PC-9 (cell line): ENCODE measurements at places on chromosomes 1 and 21. TPM values are rescaled to one million over a fixed set of nuclear protein-coding genes. Genes with fewer than 3 reads are reported as not detected.

GRCh38 chr1:117826540-117827078 is 102.8 kb downstream of the GDAP2 start:
- H3K4me3 ChIP-seq: no peak overlapping the region
- peak; percentile 47 for DNase-seq
- no peaks in the 10 kb centered on the region for H3K36me3 ChIP-seq
- peak overlapping the region; percentile 60 for H3K27ac ChIP-seq

GRCh38 chr21:33402001-33402979 is 923 bp upstream of the IFNGR2 start:
- no peak overlapping the region for H3K27ac ChIP-seq
- no peak for DNase-seq
- no peaks in the 10 kb centered on the region for H3K27me3 ChIP-seq
- peaks cover 8% of the 10 kb centered on the region; the same call in 1 of the 2 replicates for H3K4me1 ChIP-seq

- H3K27ac ChIP-seq: no peak overlapping the region
- peaks cover 7% of the 10 kb centered on the region; the same call in 1 of the 2 replicates for H3K27me3 ChIP-seq
- no peaks in the 10 kb centered on the region for H3K4me1 ChIP-seq
- H3K36me3 ChIP-seq: no peaks in the 10 kb centered on the region
These were observed 65.1 kb downstream of the MSH4 start for GRCh38 chr1:75861831-75862230.

- peaks cover 5% of the 10 kb centered on the region for H3K36me3 ChIP-seq
- H3K4me1 ChIP-seq: peaks cover 15% of the 10 kb centered on the region
- H3K27me3 ChIP-seq: no peaks in the 10 kb centered on the region
- H3K27ac ChIP-seq: peak overlapping the region; percentile 43
- H3K4me3 ChIP-seq: no peak overlapping the region
- DNase-seq: peak; percentile 48
These were observed 41.2 kb downstream of the ENAH start for GRCh38 chr1:225611537-225612223.

GRCh38 chr1:19949016-19949415 is 25.6 kb upstream of the PLA2G2E start:
- no peaks in the 10 kb centered on the region for H3K27me3 ChIP-seq
- H3K36me3 ChIP-seq: no peaks in the 10 kb centered on the region
- peak overlapping the region; percentile 49 for H3K27ac ChIP-seq
- peak; percentile 89 for DNase-seq

DNA sequence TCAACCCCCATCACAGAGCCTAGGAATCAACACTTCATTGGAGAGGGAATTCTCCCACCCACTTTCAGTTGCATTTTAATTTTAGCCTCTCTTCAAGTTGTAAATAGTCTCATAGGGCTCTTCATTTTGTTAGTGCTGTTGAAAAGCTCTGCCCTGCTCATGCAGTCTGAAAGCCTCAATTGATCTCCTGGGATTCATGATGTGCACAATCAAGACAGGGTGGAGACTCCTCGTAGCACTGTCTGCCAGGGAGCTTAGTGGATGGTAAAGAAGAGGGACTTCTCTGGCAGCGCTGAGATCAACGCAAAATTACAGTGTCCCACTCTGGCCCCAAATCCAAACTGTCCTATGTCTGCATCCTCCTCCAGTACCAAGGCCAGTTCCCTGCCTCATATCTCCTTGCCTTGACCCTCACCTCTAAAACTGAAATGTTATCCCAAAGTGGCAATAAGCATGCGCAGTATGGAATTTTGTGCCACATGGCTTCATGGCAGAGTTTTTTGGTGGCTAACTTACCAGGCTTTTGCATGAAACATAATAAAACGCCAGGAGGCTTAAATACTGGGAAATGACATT is 282.2 kb downstream of the CACNA1E start:
- H3K27me3 ChIP-seq: 0 out of 2 replicates have a peak, but pooled peaks cover 7% of the 10 kb centered on the region
- no peak overlapping the region for H3K4me3 ChIP-seq
- H3K4me1 ChIP-seq: no peaks in the 10 kb centered on the region

DNA sequence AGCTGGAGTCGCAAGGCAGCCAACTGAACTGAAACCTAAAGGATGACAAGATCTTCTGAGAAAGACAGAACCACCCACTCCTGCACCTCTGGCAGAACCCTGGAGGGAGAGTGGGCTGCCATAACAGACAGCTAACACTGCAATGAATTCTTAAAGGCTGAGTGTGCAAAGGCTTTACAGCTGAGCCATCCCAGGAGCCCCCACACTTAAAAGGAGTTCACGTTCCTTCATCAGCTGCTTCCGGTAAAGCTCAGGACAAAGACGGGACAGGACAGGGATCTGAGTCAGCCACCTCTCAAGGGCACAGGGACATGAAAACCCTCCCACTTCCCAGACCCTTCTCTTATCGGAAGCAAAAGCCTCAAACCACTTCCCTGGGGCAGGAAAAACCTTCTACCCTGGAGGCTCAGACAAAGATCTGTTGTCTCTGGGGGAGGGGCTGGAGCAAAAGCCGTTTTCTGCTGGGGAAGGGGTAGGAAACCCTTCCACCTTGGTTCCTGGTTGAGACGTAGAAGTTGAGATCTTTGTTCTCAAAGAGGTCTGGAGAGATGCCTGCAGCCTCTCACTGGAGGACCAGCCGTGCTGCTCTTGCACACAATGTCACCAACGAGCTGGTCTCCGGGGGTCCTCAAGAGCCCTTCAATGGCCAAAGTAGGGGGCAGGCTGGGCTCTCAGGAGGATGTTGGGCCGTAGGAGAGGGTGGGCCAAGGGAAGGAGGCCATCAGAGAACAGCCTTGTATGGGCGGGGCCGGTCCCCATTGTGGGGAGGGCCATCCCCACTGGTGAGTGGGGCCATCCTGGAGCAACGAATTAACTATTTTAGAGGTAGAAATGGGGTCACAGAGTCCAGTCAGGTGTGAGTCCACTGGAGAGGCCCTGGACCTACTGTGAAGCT is 452.4 kb downstream of the PTPRU start:
- DNase-seq: no peak
- no peak overlapping the region for H3K27ac ChIP-seq
- no peak overlapping the region for H3K4me3 ChIP-seq
- H3K36me3 ChIP-seq: no peaks in the 10 kb centered on the region
- H3K27me3 ChIP-seq: no peaks in the 10 kb centered on the region

DNA sequence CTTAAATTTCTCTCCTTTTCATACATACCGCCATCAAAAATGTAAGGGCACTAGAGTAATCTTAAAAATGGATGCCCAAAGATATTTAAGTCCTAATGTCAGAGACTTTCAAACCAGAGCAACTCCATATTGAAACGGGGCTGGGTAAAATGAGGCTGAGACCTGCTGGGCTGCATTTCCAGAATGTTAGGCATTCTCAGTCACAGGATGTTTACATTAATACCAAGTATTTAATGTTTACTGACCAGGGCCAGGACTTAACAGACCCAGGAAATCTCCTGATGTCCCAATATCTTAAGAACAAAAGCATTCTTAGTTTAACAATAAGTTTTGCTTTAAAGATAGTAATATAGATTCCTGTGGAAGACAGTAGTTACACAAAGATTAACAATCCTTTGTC is 563.9 kb upstream of the BEND5 start:
- no peak overlapping the region for H3K4me3 ChIP-seq
- no peaks in the 10 kb centered on the region for H3K36me3 ChIP-seq
- peaks cover 8% of the 10 kb centered on the region; the same call in 1 of the 2 replicates for H3K4me1 ChIP-seq
- no peak overlapping the region for H3K27ac ChIP-seq

The PRRX1 gene
- not detected in 2 replicates for total RNA-seq

The FCRLB gene
- total RNA-seq: 1.0 and 1.5 TPM in 2 replicates

The EVA1C gene
- 3.0 and 3.1 TPM in 2 replicates for total RNA-seq

The KCNA2 gene
- total RNA-seq: not detected in 2 replicates

The LIPI gene
- not detected in 2 replicates for total RNA-seq
